ENCODE measurements at places on chromosomes 2 and 18.

DNA sequence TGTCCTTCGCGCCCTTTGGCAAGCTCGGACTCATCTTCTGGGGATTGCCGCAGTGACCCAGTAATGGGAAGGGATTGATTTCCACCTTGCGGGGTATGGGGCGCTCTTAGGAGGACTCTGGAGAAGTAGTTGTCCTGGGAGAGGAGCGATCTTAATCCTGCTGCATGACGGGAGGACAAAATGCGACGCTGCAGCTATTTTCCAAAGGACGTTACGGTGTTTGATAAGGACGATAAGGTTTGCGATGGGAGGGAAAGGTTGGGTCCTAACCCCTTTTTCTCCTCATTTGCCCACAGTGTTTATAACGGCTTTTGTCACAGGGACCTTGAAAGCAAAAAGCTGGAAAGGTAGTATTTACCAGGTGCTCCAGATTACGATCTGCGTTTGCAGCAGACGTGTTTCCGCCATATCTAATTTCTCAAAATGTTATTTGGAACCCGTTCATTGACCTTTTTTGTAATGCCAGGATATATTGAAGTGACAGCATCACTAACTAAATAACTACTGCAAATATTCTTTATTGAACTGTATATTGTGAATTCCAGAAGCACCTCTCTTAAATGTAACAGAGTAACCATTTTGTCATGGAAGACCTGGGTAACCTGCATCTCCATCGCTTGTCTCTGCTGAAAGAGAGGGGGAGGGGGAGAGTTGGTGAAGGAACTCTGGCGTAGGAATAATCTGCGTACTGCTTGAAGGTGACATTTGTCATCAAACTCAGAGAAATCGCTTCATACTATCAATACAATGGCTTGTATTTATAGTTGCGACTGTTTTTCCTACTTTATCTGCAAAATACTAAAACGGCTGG lies 590 bp downstream of the MDH1 start:
- DNase-seq = no peak

GRCh38 chr2:137221797-137222492 lies 456.6 kb downstream of the THSD7B start:
- DNase-seq = no peak

- DNase-seq = no peak
These were observed 33.9 kb downstream of the CNGA3 start for GRCh38 chr2:98380203-98380535.

GRCh38 chr2:152238016-152238415 lies 62.5 kb upstream of the STAM2 start:
- DNase-seq = no peak
